ENCODE measurements at places on chromosomes 2 and 18. TPM values are rescaled to one million over a fixed set of nuclear protein-coding genes. Genes with fewer than 3 reads are reported as not detected.

The CFC1 gene
- total RNA-seq = 6.4 TPM

GRCh38 chr2:124524155-124524915, 499.2 kb downstream of the CNTNAP5 start:
- DNase-seq = no peak

DNA sequence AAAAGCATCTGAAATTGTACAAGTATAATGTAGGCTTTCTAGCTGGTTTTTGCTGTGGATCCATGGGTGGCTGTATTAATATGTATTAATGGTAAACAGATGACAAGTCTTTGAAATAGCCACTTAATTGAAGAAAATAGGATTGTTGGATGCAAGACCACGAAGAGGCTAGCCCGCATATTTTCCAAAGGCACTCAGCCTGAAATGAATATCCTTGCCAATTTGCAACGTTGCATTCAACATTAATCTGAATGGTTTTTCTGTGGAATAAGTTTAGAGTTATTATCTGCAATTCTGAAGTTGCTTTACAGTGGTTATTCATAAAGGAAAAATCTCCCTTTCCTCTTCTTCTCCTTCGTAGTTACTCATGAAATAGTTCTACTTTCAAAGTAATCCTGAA, 86.2 kb upstream of the SPATS2L start:
- DNase-seq = no peak

- peak; percentile 14 for DNase-seq
Measured at GRCh38 chr2:29218071-29218470, 102.9 kb downstream of the CLIP4 start.

GRCh38 chr2:8204711-8205110, 477.1 kb upstream of the ID2 start:
- no peak for DNase-seq

DNA sequence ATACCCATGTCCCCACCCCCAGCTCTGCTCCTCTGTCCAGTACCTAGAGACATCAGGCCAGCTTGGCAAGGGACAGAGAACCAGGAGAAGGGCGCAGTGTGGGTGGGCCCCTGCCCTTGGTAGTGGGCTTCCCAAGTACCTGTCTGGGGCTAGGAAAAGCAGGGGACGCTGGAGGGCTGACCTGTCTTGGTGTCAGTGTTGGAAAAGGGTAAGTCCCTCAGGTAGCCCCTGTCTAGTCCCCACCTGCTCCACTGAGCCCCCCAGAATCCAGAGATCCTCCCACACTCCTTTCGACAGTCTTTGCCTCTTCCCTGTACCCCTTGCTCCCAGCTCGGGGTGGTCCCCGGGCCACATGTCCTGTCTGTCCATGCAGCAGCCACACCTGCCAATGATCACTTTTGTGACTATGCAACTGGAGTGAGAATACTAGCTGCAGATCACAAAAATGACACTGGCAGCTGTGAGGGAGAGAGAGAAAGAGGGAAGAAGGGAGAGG, 14.6 kb downstream of the DNAJB2 start:
- DNase-seq = no peak
